ENCODE measurements at places on chromosomes 4 and X.

- DNase-seq, result no peak
Observed at GRCh38 chr4:133143775-133144430, 5.2 kb upstream of the PCDH10 start.

DNA sequence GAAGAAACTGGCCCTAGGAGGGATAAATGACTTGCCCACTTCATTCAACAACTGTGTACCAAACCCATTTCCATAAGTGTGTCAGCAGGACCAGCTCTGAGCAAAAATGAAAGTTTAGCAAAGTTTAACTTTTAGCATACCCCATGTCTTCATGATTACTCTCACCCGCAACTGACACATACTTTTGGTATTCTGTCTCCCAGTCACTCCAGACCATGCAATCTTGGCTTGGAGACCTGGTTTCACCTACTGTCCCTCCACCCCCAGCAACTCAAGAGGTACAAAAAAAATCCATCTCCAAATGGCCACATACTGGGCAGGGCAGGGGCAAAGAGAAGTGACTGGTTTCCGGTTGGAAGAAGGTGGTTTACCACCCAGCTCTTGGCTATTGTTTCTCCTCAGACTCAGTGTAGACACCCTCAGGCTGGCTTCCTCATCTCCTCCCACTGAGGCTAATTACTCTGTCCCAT lies 79.8 kb downstream of the RLIM start:
- DNase-seq, result no peak

- no peak for DNase-seq
Observed at GRCh38 chr4:10589321-10589720, 95.2 kb downstream of the CLNK start.

DNA sequence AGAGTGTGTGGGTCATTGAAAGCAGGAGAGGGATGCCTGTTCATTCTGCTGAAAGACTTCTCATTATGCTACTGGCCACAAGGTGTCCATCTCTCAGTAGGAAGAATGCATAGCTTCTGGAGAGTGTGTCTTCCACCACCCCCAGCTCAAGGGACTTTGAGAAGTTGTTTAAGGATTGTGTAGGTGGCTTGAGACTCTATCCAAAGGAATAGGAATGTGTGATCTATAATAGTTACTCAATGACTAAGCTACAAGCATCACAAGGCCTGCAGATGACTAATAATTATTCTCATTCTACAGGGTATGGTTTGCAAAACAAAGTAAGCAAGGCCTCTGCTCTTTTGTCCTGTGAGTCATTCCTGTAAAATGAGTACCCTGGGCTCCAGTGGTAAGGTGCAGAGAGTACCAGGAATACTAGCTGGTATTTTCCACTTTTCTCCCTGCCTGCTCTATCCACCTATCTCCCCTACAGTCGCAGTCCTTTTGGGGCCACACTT lies 279.8 kb upstream of the BOD1L1 start:
- DNase-seq, result no peak

- no peak for DNase-seq
Observed at GRCh38 chr4:107018344-107018735, 17.8 kb downstream of the DKK2 start.

DNA sequence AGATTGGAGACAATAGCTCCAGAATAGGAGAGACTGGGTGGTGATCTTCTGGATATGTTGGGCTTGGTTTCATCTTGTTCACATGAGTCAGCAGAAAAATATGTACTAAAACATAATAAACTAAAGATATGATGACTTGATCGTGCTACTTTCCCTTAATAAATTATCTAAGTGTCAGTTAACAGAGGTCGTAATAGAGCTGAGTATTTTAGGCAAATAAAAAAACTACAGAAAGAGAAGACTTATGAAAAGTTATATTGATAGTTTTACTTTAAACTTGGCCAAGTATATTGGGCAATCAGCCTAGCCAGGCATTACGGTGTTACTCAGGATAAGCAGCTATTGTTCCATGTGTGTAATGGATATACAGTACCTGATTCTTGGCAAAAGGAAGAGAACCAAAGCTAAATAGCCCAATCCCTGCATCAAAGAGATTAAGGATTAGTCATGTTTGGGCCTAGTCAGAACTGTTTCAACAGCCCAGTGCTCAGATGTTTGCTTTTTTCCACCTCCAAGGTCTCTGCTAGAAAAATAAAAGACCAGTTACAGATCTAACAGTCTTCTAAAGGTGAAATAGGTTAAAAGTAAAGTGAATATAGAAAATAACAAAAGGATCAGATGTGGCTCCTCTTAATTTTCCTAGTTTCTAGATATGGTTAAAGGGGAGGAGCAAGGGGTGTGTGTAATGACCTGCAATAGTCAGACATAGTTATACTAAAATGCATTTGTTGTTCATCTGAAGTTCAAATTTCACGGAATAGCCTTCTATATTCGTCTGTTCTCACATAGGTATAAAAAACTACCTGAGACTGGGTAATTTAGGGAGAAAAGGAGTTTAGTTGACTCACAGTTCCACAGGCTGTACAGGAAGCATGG lies 262.6 kb downstream of the ADGRL3 start:
- DNase-seq, result no peak

DNA sequence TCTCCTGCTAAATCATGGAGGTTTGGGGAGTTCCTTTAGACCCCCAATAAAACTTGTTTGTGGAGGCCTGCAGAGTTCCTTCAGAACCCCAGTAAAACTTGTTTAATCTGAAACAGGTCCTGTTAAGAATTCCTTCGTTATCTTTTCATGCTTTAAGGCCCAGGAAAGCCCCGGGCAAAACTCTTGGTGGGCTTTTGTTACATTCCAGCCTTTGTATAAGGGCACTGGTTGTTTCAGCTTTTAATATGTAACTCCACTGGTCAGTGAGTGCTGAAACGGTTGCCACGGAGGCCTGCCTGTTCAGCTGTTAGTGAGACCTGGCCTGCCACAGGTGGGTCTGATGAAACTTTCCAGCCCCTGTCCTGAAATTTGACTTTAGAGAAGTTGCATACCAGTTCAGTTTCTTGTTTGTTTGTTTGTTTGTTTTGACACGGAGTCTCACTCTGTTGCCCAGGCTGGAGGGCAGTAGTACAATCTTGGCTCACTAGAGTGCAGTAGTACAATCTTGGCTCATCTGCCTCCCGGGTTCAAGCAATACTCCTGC lies 12.4 kb upstream of the DHRSX start:
- DNase-seq, result no peak

- DNase-seq, result no peak
Observed at GRCh38 chr4:10694151-10694827, 9.7 kb upstream of the CLNK start.

DNA sequence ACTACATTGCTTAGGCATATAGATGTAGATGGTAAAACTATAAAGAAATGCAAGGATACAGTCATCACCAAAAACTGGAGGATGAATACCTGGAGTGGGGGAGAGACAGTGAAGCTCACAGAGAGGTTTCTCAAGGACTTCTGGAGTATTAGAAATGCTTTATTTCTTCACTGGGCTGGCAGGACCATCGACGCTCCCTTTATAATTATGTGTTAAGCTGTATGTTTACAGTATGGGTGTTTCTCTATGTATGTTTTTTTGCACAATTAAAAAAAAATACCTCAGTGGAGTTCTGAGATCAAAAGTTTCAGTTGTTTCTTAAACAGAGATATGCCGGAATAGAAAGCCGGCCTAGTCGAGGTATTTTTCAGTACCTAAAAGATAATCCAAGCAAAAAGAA lies 201.3 kb downstream of the NSUN7 start:
- no peak for DNase-seq

DNA sequence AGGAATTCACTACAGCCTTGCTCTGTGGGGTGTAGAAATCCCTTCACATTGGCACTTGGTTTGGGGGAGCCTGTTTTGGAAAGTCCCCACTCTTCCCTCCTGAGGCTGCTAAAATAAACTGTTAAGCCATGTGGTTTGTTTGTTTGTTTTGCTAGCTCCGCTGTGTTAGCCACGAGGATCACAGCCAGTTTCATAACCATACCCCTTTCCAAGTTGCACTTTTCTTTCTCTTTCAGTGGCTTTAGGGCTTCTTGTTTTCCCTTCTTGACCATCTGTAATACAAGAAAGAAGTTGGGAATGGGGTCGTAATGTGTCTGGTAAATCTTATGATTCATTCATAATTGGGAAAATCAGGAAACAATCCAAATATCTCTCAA lies 24.8 kb upstream of the UXT start:
- no peak for DNase-seq

GRCh38 chr4:82247171-82247570 lies 126.6 kb downstream of the HNRNPD start:
- no peak for DNase-seq

DNA sequence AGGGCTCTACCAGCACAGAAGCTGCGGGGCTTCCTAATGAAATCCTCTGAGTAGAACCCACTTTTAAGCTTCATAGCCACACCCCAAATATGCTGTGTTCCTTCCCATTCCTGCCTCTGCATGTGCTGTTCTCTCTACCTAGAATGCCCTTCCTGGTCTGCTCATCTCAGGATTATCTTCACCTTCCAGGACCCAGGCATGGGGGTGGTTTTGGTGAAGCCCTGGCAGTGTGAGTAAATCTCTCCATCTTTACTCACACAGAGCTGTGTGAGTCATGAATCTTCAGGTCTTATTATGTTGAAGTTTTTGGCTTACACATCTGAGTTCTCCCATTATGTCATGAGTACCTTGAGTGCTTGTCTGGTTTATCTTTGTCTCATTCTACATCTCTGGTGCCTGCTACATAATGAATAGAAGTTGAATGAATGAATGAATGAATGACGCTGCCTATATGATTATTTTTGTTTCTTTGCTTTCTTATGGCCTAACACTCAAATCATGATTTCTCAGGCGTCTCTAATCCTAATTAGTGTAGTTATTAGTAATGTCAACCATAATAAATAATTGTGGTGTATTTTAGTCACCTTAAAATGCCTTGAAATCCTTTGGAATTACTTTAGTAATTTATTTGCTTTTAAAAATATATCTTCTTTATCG lies 41.9 kb downstream of the HADH start:
- DNase-seq, result no peak

DNA sequence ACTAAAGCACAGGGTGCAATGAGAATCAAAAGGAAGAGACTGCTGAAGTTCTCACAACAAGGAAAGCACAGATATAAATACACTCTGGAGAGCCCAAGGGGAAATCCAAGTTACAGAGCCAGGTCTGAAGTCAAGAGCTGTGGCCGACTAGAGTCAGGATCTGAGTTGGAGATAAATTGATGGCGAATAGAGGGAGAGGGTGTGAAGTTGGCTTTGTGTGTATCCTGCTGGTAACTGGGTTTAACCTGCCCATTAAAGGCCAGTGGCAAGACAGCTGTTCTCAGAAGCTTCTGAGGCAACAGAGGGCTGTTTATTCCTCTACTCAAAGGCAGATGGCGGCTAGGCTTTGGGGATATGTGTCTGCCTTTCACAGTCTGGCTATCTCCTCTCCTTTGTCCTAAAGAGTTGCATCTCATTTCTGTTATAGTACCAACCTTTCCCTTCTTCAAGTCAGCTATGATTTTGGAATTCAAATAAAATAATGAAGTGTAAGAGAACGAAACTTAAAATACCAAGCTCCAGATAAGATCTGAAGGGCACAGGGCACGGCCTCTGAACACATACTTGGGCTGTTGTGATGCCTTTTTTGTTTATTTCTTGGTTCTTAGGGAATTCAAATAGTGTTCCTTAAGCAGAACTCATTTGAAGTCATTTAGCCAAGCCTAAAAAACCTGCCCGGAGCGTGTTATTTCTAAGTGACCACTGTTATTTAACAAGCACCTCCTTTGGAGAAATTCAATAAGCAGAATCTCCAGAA lies 142.1 kb downstream of the APBB2 start:
- no peak for DNase-seq

DNA sequence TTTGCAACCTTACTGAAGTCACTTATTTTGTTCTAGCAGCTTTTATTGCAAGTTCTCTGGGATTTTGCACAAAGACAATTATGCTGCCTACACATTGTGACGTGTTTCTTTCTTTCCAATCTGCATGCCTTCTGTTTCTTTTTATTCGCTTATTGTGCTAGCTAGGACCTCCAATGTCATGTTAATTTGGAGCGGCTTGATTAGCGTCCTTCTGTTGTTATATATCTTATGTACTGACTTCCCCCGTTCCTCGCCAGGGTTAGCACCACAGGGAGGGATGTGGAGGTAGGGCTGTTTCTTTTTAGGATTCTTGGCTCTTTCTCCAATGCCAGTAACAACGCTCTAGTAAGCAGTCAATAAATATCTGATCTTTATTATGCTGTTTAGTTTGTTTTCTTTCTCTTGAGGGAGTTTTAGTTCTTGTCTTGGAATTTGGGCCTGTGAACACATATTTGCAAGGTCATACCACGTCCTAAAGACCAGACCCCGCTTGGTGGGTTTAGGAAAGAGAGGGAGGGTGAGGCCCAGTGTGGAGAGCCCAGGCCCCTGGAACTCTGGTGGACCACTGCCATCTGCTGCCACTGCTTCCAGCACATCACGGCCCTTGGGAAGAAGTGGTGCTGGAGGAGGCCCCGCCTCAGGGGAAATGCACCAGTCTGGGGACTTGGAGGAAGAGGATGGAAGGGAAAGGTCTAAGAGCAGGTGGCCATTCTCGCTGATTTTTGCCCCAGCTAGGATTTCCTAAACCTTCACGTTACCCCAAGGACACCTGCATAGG lies 129.1 kb downstream of the TRIML1 start:
- no peak for DNase-seq

DNA sequence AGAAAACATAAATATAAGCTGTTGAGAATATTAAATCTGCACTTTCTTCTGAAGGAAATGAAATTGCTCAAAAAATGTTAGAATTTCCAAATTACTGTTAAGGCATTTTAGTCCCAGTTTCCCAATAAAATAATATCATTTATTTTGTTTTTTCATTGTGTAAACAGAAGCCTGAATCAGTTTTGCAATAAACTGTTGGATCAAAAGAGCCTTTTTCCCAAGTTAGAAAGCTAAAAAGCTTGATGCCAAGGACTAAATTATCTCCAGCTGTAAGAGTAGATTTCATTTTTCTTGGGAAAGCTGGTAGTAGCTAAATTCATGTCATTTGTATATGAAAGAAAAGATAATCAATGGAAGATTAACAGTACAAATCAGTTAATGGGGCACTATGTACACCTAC lies 95.8 kb downstream of the RNF150 start:
- no peak for DNase-seq

DNA sequence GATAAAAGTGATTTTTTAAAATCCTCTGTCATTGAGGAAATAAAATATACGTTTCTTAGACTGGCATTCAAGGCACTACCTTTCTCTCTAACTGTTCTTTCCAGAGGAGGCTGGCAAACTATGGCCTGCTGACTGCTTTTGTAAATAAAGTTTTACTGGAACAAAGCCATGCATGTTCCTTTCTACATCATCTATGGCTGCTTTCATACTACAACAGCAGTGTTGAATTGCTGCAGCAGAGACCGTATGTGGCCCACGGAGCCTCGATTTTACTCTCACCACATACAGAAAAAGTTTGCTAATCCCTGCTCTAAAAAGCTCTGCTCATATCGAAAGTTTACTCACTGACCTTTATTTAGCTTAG lies 20.2 kb downstream of the SETD7 start:
- DNase-seq, result no peak

DNA sequence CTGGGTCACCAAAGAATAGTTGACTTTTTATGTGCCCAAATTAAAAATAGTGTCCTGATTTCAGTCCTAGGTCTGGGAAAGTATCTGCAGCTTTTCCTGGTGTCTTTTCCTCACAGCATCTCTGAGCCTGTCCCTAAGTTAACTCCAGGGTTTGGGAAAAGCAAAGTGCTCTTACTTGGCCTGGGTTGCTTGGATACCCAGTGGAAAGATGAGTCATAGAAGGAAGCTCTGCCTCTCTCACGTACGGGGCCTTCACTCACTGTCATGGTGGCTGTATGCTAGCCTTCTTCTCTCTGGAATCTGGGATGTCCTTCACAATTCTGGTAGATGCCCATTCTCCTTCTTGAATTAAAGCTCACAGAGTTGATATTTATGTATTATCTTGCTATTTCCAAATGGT lies 607.3 kb downstream of the ANKRD50 start:
- DNase-seq, result no peak

GRCh38 chr4:48594180-48594579 lies 104.1 kb downstream of the ZAR1 start:
- no peak for DNase-seq
